ENCODE measurements at places on chromosomes 13 and 19.

DNA sequence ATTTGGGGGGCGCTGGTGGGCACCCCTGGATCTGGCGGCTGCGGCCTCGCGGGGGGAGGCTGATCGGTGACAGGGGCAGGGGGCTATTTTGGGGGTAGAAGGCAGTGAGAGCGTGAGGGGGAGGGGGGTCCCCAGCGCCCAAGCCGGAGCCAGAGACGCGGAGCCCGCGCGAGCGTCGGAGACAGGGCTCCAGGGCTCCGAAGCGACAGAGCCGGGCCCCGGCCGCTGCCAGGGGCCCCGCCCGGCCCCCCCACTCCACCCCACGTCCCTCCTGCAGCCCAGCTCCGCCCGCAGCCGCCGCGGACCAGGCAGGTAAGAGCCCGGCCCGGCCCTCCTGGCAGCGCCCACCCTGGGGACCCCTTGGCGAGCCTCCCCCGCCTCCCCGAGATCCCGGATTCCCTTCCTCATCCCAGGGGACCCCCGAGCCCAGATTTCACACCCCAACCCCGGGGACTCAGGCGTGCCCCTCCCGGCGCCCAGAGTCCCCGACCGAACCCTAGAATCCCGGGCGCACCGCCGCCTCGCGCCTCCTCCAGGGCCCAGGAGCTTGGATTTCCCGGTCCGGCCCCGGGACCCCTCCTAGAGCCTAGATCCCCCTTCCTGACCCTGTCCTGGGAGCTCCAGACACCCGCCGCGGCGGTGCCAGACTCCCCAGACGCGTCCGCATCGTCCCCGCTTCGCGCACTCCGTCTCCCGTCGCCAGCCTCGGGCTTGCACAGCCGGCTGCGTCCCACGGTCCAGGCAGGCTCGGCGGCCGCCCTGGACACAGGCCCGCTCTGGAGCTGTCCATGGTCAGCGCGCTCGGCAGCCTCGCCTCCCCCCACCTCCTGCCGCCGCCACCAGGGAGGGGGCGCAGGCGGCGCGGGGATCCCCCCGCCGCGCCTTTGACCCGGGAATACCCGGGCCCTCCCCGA lies at the start of gene PPFIA3:
PPFIA3 (plus strand) TSS at position 134 of the 914 bp plus-strand sequence. CDS start 8,330 bp downstream, outside the sequence.
- peak; percentile 60 for DNase-seq

- no peak for DNase-seq
These were observed 14.1 kb upstream of the AMER2 start for GRCh38 chr13:25186187-25186586.

- no peak for DNase-seq
These were observed 45.4 kb downstream of the ARHGAP35 start for GRCh38 chr19:46906221-46906620.

GRCh38 chr19:50324331-50324730 lies 4.8 kb downstream of the KCNC3 start:
- DNase-seq = peak; percentile 21

DNA sequence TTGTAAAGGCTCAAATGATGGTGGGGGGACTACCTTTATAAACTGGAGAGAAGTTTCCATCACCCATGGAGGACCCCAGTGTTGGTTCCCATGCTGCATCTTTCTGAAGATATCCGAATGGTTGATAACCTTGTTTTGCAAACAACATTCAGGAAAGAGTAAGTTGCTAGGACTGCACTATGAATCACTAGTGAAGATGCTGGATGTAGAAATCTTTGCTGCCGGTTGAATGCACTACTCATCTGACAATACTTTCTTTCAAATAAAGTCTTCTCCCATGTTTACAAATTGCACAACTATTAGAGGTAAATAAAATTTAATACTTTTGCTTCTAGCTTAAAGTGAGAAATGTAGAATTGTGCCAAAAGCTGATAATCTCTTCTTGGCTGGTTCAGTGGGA lies 198.4 kb upstream of the SLITRK6 start:
- peak; percentile 74 for DNase-seq

DNA sequence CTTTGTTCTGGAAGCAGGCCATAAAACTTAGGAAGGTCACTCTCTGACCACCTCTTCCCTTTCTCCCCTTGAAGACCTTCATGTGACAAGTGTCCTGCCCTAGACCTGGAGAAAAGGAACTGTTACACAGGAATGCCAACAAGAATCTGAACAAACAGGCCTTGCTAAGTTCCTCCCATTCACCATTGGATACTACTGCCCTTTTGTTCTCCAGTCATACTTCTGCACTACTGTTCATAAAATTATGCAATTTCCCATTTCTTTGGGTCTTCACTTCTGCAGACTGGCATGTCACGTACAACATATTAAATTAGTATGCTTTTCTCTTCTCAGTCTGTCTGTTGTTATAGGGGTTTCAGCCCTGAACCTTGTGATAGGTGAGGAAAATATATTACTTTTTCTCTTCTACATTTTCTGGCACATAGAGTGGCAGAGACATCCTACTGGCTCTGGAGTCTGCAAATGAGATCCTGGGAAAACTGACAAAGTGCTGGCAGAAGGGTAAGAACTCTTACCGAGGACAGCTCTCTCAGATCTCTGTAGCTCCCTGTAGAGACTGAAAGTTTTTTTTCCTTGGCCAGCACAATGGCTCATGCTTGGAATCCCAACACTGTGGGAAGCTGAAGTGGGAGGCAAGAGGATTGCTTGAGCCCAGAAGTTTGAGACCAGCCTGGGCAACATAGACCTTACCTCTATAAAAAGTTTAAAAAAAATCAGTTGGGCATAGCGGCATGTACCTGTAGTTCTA lies 87.6 kb upstream of the SPRY2 start:
- DNase-seq = no peak

DNA sequence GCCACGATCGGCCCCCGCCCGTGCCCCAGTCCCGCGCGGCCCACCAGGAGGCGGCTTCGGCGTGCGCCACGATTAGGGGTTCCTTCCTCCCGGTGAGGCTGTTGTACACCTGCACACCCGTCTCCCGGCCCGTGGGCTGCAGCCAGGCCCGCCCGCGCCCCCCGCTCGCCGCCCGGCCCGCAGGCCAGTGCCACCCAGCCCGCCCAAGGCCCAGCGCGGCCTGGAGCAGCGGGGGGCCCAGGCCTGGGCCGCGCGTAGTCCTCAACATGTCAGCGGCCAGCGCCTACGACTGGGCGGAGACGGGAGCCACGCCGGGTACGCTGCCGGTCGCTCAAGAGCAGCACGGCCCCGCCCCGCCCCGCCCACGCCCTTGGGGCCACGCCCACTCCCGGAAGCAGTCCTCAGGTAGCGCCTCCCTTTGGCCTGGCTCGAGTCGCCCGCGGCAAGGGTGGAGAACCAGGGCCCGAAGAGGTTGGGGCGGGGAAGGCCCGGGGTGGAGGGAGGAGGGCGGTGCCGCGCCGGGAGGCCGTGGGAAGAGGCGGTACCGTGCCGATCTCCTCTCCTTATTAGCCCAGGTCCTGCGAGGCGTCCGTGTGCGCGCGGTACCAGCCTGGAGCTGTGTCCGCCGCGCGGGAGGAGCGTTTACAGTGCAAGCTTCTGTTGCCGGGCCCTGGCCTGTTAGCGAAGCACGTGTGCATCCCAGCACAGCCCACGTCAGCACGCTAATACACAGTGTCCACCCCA lies at the start of gene CARS2:
CARS2 (minus strand) TSS at position 291 of the 744 bp plus-strand sequence; CDS start at position 268, 23 bp downstream.
- DNase-seq = peak; percentile 98

GRCh38 chr13:33466262-33466661 lies 180.7 kb upstream of the STARD13 start:
- DNase-seq = no peak

DNA sequence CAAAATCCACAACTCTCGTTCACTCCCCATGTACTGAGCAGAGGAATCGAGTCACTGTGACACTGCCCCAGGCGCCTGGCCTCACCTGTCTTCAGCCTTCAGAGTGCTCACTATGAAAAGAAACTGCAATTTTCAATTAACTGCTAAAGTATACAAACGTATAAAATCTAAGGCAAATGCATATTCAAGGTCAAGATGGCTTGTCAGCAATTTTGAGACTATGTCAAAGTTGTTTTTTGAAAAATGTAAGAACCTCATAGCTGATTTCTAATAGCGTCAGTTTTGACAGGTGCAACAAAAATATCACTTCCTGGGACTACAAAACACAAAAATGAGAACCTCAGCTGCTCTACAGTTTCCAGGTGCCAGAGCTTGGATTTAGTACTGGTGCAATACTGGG lies 31.4 kb downstream of the TUBGCP3 start:
- no peak for DNase-seq

DNA sequence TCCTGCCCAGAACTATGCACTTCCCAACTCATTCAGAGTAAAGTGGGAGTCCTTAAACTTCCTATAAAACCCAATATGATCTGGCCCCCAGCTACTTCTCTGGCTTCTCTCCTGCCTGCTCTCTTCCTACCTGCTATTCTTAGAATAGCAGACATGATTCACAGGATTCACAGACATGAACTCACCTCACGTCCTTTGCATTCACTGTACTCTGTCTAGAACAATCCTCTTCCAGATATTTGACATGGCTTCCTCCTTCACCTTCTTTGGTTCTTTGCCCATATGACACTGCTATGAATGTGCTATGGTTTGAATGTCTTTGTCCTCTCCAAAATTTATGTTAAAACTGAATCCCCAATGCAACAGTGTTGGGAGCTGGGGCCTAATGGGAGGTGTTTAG lies 154.9 kb downstream of the UGGT2 start:
- peak; percentile 61 for DNase-seq

DNA sequence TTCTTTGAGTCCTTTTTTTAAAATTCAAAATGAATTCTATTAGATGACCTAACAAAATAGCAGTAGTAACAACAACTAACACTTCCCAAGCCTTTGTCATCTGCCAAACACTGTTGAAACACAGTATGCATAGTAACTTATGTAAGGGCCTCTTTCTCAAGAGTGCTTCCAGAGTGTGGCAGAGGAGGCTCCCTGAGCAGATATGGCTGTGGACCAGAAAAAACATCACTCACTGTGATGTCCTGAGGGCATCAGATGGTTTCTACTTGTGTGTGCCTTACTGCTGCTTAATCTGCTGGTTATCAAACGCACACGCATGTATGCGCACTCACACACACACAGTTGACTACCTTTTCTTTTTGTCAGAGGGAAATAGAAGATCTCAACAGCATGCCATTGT lies 110.8 kb downstream of the DLEU7 start:
- DNase-seq = peak; percentile 92

DNA sequence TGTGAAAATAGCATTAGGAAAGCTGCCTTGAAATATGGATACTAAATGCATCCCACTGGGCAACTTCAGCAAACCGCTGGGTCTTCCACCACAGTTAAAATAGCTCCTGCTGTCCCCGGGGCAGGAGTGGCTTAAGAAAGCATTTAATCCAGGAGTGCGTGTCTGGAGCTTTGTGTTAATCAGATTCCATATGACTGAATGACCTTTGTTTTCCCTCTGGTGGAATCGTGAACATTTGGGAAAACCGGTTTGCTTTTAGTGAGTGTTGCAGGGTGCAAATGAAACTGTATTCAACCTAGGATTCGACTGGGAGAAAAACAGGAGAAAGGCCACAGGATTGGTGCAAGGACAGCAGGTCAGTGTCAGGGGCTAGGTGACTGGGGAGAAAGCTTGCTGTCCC lies 237.6 kb upstream of the MAB21L1 start:
- DNase-seq = peak; percentile 31

- no peak for DNase-seq
These were observed 218.5 kb downstream of the ZNF536 start for GRCh38 chr19:30590596-30591229.

GRCh38 chr19:35995048-35995993 lies at the start of gene SDHAF1:
Gene SDHAF1, plus strand, starts transcription at chr19:35995188. Its CDS starts 87 bp downstream, at chr19:35995275.
- peak; percentile 93 for DNase-seq

DNA sequence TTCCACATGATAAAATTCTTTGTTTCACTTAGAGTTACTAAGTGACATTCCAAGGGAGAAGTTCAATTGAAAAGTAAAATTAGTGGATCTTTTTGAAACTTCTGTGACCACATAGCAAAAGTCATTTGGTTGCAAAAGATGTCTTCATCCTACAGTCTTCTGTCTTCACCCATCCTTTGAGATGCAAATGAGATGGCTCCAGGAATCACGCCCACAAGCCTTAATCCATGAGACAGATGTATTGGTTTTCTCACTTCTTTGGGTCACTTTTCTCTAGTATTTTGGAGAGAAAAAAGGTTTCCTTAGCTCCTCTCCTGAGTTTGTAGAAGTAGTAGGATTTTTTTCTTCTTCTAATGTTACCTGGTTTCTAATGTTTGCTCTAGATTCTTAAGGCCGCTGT lies 259.5 kb upstream of the SLC10A2 start:
- DNase-seq = no peak

DNA sequence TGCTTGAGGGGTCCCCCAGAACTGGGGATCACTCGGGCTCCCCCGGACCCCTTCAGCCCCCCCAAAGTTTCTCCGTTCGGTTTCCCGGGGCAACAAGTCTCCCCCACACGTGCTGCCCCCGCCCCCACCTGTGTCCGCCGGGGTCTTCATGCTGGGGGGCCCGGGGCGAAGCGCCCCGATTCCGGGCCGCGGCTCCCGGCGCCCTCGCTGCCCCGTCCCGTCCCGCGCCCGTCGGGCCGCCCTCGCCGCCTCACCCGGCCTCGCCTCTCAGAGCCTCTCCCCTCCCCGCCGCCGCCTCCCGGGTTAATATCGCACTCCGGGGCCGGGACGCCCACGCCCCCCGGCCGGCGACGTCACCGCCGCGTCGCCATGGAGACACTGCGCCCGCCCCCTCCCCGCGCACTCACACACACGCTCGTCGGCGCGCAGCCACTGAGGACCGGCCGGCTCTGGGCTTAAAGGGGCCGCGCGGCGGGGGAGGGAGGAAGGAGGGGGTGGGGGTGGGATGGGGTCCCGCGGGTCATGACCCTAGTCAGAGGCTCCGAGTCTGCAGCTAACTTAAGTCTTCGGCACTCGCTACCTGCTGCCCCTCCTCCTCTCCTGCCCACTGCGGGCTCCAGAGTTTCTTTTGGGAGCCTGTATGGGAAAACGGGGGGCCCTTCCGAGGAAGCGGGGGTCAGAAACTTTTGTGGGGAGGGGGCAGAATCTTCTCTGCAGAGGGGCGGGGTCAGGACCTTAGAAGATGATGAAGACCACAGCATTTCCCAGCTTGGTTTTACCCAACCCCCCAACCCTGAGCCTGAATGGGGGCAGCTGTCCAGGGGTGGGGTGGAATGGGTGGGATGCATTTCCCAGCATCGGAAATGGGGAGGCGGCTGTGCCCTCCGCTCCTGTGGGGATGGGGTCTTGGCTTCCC lies at the start of gene ERF:
ERF (minus strand) TSS at position 279 of the 916 bp plus-strand sequence; CDS start at position 150, 129 bp downstream.
- peak; percentile 95 for DNase-seq

- no peak for DNase-seq
These were observed 5.1 kb upstream of the DNM2 start for GRCh38 chr19:10712754-10713153.

- DNase-seq = no peak
These were observed 15.5 kb downstream of the FRY start for GRCh38 chr13:32047088-32047487.
